Stimulated activated CD4-positive, alpha-beta T cell treated with anti-CD3 and anti-CD28 coated beads, Interleukin-4, amount 100 ng/mL, for 24 hours (primary cell): ENCODE measurements at places on chromosomes 1 and 21.

- DNase-seq = no peak
Measured at GRCh38 chr1:160546942-160547341, 23.9 kb upstream of the SLAMF6 start.

DNA sequence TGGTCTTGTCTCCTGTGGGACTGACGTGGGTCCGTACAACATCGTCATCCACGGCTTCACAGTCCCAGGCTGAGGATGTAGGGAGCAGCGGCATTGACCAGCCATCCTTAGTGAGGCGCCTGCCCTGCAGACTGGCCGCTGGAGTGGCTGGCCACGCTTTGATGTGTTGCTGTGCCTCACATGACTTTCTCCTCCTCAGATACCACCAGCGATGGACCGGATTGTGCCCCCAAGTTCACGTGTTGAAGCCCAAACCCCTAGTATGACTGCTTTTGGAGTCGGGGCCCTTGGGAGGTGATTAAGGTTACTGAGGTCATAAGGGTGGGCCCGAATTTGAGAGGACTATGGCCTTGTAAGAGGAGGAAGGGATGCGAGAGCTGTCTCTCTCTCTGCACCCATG is 122.5 kb downstream of the PCBP3 start:
- no peak for DNase-seq

DNA sequence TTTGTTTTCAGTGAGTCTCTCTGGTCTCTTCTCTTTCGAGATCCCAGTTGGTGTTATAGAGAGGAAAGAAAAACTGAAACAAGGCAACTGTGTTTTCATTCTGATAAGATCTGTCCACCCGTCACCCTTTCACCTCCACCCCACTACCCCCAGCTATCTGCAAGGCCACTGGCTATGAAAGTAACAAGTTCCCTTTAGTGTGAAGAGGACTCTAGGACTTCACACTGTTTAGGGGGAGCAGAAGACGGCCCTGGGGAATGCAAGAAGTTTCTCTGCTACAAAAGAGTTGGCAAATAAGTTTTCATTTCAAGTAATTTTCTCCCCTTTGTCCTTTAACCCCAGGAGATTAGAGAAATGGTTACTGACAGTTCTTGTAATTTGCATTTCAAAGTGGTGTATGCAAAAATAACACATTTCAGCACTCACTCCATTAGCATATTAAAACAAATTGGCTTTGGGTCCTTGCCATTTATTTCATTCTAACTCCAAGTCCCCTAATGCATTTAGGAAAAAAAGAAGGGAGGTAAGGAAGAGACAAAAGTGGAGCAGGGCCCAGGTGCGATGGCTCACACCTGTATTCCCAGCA is 79.6 kb upstream of the PPM1J start:
- no peak for DNase-seq

GRCh38 chr1:41882068-41882477 is 36.6 kb downstream of the HIVEP3 start:
- DNase-seq = no peak

DNA sequence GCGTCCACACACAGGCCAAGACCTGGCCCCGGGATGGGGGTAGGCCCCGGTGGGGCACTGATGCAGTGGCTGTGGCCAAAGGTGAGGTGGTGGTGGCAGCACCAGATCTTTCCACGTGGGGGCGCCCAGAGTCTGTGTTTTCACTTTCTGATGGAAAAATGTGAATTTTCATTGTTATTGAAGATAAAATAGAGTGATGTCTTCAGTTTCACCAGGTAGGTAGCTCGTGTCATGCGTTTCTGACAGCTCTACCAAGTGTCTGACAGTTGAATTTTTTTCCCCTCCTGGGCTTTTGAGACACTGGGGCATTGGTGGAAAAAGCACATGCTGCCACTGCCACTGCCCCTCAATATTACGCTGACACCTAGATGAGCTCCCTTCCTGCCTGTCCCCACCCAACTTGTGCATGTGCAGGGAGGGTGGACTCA is 40.0 kb upstream of the MAGOH start:
- DNase-seq = peak; percentile 74
